ENCODE measurements at places on chromosomes 12 and 14. TPM values are rescaled to one million over a fixed set of nuclear protein-coding genes. Genes with fewer than 3 reads are reported as not detected.

SCYL2 gene
- 37.5 TPM for total RNA-seq

C12orf60 gene
- total RNA-seq: 1.5 TPM

CEBPE gene
- total RNA-seq: not detected

GTF2H3 gene
- 39.3 TPM for total RNA-seq

CCER1 gene
- total RNA-seq: not detected

PLEKHH1 gene
- 0.33 TPM for total RNA-seq

DLGAP5 gene
- total RNA-seq: 8.1 TPM

IKZF4 gene
- 2.0 TPM for total RNA-seq

CACNA1C gene
- 11.4 TPM for total RNA-seq

SERPINA3 gene
- 7.2 TPM for total RNA-seq

KRT74 gene
- total RNA-seq: not detected

SMOC1 gene
- total RNA-seq: not detected

KRT8 gene
- 1.5 TPM for total RNA-seq

ZC2HC1C gene
- 1.5 TPM for total RNA-seq

NACA gene
- 1,487 TPM for total RNA-seq

SERPINA9 gene
- not detected for total RNA-seq

DLK1 gene
- not detected for total RNA-seq

LMO3 gene
- 0.50 TPM for total RNA-seq

ESR2 gene
- total RNA-seq: 0.66 TPM

TRMT5 gene
- total RNA-seq: 18.3 TPM

ZBTB42 gene
- 2.8 TPM for total RNA-seq

SLCO1B1 gene
- total RNA-seq: not detected

BHLHE41 gene
- 2.3 TPM for total RNA-seq

FAIM2 gene
- 3.6 TPM for total RNA-seq

SLC39A5 gene
- not detected for total RNA-seq
